Esophagus squamous epithelium (tissue), 5 donors: ENCODE measurements at places on chromosomes 1 and 21.

DNA sequence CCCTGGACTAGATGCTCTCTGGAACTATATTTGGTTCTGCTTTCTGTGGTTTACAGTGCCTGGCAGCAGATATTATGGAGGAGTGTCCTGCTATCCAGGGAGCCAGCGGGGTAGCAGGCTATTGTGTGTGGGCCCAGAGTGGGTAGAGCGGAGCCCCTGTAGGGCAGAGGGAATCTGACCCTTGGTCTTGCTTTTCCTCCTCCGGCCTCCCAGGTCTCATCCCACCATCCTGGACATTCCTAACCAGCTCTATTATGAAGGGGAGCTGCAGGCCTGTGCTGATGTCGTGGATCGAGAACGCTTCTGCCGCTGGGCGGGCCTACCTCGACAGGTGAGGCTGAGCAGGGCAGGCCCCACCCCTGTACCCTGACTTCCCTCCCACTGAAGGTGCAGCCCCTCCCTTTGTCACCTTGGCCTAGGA, 9.1 kb downstream of the RHOC start:
- DNase-seq: no peak

GRCh38 chr21:37032877-37033471, 26.5 kb downstream of the RIPPLY3 start:
- DNase-seq: no peak

GRCh38 chr1:214351551-214352277, 70.8 kb downstream of the SMYD2 start:
- DNase-seq: no peak

- DNase-seq: no peak
Measured at GRCh38 chr21:31604591-31605190, 54.8 kb upstream of the SOD1 start.

DNA sequence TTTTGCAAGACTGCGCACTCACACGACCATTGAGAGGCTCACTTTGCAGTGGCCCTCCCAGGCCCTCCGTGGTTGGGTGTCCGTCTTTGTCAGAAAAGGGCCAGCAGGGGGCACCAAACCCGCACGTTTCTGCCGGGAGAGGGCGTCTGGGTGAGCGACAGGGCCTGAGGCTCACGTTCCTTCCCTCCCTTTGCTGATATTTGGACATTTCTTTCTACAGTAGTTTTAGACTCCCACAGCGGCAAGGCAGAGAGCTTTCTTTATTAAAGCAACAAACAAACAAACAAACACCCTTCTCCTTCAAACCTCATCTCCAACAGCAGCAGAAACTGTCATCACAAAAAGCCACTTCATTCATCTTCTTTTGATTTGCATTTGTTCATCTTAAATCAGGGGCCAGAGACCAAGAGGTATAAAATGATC, 79.2 kb upstream of the WDR26 start:
- DNase-seq: peak; percentile 25
